Activated CD4-positive, alpha-beta memory T cell treated with anti-CD3 and anti-CD28 coated beads for 36 hours (primary cell): ENCODE measurements at places on chromosomes 6 and 20.

- DNase-seq: no peak
Observed at GRCh38 chr6:34866509-34866908, 21.3 kb downstream of the TAF11 start.

DNA sequence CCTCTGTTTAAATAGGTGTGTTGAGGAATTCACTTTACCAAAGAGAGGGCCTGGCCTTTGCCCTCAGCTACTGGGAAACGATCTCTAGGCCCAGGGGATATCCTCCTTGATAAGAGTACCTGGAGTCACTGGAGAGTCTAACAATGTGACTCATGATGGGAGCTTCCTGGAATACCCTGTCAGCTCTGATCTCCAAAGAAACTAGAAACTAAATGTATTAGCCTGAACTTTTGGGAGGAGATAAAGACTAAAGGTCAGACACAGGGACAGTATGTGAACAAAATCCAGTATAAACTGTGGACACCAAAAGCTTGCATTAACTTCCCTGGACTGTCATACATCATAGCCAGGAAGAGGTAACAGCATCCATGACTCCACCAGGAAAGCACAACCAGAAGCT lies 148.5 kb downstream of the RNGTT start:
- no peak for DNase-seq

DNA sequence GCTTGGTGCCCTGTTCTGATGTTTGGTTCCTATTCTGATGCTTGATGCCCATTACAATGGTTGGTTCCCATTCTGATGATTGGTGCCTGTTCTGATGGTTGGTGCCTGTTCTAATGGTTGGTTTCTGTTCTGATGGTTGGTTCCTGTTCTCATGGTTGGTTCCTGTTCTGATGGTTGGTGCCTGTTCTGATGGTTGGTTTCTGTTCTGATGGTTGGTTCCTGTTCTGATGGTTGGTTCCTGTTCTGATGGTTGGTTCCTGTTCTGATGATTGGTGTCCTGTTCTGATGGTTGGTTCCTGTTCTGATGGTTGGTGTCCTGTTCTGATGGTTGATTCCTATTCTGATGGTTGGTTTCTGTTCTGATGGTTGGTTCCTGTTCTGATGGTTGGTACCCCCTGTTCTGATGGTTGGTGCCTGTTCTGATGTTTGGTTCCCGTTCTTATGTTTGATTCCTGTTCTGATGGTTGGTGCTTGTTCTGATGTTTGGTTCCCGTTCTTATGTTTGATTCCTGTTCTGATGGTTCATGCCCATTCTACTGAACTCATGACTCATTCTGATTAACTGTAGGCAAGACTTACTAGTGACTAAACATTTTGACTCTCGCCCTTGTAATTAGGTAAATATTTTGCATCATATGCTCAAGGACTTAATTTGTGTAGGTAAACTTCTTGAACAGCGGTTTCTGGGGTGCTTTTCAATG lies 146.2 kb downstream of the DLL1 start:
- DNase-seq: peak; percentile 8

GRCh38 chr20:37314617-37315016 lies 25.2 kb downstream of the MANBAL start:
- DNase-seq: no peak

DNA sequence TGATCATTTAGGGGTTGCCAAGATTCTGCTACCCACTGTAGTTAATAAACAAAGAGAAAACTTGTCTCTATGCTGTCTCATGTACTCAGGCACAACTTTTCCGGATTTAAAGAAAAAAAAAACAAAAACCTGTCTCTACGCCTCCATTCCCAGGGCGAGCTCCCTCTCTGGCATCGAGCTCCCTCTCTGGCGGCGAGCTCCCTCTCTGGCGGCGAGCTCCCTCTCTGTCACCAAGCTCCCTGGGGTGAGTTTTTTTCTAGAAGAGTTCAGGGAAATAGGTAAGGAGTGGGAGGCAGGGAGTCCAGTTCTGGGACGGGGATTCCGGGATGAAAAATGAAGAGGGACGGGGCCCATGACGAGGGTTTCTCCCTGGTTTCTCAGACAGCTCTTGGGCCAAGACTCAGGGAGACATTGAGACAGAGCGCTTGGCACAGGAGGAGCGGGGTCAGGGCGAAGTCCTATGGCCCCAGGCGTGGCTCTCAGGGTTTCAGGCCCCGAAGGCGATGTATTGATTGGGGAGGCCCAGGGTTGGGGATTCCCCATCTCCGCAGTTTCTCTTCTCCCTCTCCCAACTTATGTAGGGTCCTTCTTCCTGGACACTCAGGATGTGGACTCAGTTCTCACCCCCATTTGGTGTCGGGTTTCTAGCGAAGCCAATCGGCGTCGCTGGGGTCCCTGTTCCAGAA lies 16.5 kb upstream of the HLA-A start:
- no peak for DNase-seq

- DNase-seq: no peak
Observed at GRCh38 chr6:35015996-35016395, 125.1 kb downstream of the TCP11 start.

GRCh38 chr20:22379472-22379871 lies 204.9 kb downstream of the FOXA2 start:
- no peak for DNase-seq

DNA sequence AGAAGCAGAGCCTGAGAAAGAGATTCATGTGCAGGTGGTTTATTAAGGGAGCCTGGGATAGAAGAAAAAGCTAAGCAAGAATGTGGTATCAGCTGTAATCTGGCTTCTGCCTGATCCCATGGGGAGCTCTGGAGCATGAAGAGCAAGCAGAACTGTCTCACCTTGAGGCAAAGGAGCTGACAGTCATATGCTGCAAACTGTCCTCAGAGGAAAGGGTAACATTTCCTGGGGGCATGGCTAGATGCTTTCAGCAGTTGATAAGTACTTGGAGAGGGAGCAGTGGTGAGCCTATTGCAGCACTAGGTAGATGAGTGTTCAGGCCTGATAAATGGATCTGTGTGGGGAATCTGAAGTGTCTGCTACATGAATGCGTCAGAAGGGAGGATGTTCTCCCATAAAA lies 621.5 kb upstream of the BTBD3 start:
- no peak for DNase-seq

DNA sequence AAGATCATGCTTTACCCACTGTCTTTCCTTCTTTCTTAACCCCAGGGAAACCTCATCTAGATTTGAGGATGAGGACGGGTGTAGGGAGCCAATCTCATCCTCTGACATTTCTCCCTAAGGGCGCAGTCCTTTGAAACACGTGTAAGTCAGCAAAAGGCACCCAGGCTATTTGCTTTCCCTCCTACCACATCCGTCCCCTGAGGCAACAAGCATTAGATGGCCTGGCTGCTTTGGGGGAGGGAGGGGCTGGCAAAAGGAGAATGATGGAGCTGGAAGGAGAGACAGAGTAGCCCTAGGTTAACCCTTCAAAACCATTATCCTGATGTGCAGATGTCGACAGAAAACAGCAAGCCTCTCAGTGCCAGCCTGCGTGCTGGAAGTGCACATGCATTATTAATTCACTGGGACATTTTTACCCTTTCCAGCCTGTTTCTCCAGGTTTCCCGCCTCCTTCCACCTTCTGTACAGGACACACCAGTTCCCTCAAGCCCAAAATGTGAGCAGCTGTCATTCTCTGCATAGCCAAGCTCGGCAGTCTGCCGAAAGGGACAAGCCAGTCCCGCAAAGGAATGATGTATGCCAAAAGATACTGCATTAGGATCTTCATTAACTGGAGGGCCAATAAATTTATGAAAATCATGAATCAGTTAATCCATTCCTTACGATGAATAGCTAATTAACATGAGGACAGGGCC lies 547.2 kb downstream of the CD83 start:
- peak; percentile 25 for DNase-seq

- DNase-seq: peak; percentile 84
Observed at GRCh38 chr6:15491255-15491985, 171.4 kb downstream of the DTNBP1 start.

DNA sequence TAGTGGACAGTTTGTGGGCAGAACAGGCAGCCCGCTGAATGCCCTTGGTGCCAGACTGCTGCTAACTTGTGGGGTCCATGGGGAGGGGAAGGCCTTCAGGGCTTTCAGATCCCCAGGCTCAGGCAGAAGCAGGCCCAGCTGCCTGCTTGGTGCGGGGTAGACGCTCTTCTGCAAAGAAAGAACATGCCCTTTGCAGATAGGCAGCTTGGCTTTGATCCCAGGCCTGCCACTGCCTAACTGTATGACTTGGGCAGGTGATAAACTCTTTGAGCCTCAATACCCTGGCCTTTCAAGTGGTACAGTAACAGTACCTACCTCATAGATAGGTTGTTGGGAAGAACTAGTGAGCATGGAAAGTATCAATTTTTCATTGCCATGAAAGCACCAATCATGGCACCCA lies 28.4 kb downstream of the CHMP4B start:
- DNase-seq: no peak

DNA sequence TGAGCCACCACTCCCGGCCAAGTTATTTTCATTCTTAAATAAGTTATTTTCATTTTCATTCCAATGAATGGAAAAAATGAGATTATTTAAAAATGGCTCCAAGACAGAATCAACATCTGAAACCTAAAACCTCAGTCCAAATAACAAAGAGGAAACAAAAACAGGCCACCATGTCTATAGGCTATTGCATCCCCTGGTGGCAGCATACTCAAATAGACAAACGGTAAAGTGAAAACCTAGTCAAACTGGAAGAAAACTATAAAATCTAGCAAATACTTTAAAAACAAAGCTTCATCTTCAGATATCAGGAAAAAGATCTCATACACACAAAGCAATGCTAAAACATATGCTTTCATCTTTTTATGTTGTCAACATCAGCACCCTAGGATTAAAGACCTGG lies 20.9 kb downstream of the IL17A start:
- DNase-seq: no peak

- no peak for DNase-seq
Observed at GRCh38 chr6:74735304-74735703, 470.5 kb downstream of the COL12A1 start.

- DNase-seq: peak; percentile 75
Observed at GRCh38 chr20:35883778-35884540, 70.3 kb downstream of the SCAND1 start.

- DNase-seq: peak; percentile 83
Observed at GRCh38 chr20:63973636-63974401, 4.1 kb upstream of the ZNF512B start.

- no peak for DNase-seq
Observed at GRCh38 chr20:3248993-3249347, 10.0 kb upstream of the SLC4A11 start.

- peak; percentile 40 for DNase-seq
Observed at GRCh38 chr6:24838994-24839393, 40.3 kb upstream of the ARMH2 start.

- no peak for DNase-seq
Observed at GRCh38 chr6:61833176-61833755, 452.8 kb downstream of the KHDRBS2 start.

- DNase-seq: no peak
Observed at GRCh38 chr20:44768256-44768655, 22.6 kb downstream of the KCNK15 start.

DNA sequence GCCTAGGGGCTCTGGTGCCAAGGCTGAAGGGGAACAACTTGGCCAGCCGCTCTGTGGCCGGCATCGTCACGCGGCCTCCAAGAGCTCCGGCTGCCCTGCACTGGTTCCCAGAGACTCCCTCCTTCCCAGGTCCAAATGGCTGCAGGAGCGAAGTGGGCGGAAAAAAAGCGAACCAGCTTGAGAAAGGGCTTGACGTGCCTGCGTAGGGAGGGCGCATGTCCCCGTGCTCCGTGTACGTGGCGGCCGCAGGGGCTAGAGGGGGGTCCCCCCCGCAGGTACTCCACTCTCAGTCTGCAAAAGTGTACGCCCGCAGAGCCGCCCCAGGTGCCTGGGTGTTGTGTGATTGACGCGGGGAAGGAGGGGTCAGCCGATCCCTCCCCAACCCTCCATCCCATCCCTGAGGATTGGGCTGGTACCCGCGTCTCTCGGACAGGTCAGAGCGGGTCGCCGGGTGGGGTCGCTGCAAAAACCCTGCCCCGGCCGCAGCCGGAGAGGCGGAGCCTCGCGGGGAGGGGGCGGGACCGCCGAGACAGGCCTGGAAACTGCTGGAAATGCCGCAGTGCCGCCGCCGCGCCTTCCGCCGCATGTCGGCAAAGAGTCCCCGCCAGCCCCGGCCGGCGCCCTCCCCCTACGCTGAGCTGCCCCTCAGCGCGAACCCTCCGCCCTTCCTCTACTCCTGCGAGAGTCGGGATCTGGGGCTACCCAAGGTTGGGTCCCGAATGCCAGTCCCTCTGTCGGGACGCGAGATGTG lies 814 bp upstream of the HSP90AB1 start:
- peak; percentile 90 for DNase-seq

- no peak for DNase-seq
Observed at GRCh38 chr6:11429577-11429976, 108.0 kb upstream of the TMEM170B start.

- DNase-seq: peak; percentile 64
Observed at GRCh38 chr6:34912715-34913464, 23.8 kb downstream of the ANKS1A start.

- no peak for DNase-seq
Observed at GRCh38 chr6:121884620-121885019, 449.2 kb downstream of the GJA1 start.

GRCh38 chr20:20333866-20334265 lies 34.0 kb upstream of the INSM1 start:
- no peak for DNase-seq

- peak; percentile 78 for DNase-seq
Observed at GRCh38 chr6:112286010-112286409, 31.6 kb upstream of the LAMA4 start.

DNA sequence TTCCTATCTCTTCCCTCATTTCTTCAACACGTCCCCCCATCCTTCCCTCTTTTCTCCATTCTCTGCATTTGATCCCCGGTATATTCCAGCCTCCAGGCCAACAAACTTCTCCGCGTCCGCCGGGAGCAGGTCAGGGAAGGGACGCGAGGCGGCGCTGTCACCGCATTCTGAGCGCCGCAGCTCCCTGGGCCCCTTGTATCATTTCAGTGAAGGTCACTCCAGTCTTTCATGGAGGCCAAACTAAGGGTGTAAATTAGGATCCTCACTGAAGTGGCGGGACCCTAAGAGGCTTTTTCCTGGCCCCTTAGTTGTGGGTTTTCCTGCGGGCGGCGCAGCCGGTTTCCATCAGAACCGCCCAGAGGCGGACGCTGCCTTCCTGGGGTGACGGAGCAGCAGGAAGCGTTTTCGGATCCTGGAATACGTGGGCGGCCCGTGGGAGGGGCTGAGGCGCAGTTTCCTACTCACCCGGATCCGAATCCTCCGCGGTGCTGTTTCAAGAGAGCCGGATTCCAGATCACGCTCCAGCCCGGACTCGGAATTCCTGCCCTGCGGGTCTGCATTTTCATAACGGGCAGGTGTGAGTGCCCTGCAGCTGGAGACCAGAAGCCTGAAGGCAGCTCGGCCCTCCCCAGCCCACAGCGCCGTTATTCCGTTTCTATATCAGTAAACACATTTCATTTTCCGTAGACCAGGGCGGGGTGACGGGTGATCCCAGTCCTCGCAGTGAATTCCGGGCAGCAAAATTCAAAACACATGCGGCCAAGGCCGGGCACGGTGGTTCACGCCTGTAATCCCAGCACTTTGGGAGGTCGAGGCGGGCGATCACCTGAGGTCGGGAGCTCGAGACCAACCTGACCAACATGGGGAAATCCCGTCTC lies 3.6 kb upstream of the MICA start:
- peak; percentile 79 for DNase-seq

- no peak for DNase-seq
Observed at GRCh38 chr6:150680510-150680909, 80.8 kb downstream of the PLEKHG1 start.
